Amniotic stem cell (primary cell): ENCODE measurements at places on chromosomes 7 and 10.

- no peak for DNase-seq
These were observed 33.4 kb downstream of the BCAP29 start for GRCh38 chr7:107613439-107613838.

- no peak for DNase-seq
These were observed 90.2 kb upstream of the KLF6 start for GRCh38 chr10:3874990-3875841.

GRCh38 chr7:151381098-151381347 lies 28.8 kb downstream of the WDR86 start:
- DNase-seq: no peak

DNA sequence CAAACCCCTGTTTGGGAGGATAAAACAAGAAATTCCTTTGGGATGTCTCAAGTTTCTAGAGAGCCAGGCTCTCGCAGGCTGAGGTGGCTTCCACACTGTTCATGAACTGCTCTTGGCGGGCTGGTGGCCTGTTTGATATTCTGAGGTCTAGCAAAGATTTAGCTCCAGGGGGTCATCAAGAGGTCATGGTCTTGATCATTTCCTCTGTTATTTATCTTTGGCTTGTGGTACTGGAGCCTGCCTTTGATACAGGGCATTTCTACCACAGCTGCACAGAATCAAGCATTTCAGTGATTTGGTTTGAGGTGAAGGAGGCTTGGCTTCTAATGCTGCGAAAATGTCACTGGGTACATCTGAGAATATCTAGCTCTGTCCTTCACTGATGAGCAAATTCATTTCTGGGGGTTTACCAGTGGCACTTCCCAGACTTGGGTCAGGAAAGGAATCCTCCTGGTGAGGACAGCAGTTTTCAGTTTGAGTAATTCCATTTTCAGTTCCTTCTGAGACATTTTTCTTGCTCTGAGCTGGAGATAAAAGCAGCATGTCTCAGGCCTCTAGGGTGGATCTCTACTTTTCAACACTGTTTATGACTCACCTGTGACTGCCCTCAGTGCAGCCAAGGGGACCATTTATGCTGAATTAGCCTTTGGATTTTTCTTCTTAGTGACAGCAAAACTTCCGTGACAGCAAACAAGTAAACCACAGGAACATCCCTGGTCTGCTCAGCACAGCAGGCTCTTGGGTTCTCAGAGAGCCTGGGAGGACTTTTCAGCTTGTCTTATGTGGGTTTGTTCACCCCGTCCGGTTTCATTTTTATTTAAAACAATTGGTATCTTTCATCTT lies 312.0 kb downstream of the RNLS start:
- no peak for DNase-seq

- DNase-seq: no peak
These were observed 19.2 kb downstream of the RBM17 start for GRCh38 chr10:6108072-6108471.

- DNase-seq: no peak
These were observed 70.1 kb upstream of the RAB11FIP2 start for GRCh38 chr10:118116715-118117449.

GRCh38 chr10:78255796-78256638 lies 222.4 kb downstream of the RPS24 start:
- DNase-seq: peak; percentile 91

DNA sequence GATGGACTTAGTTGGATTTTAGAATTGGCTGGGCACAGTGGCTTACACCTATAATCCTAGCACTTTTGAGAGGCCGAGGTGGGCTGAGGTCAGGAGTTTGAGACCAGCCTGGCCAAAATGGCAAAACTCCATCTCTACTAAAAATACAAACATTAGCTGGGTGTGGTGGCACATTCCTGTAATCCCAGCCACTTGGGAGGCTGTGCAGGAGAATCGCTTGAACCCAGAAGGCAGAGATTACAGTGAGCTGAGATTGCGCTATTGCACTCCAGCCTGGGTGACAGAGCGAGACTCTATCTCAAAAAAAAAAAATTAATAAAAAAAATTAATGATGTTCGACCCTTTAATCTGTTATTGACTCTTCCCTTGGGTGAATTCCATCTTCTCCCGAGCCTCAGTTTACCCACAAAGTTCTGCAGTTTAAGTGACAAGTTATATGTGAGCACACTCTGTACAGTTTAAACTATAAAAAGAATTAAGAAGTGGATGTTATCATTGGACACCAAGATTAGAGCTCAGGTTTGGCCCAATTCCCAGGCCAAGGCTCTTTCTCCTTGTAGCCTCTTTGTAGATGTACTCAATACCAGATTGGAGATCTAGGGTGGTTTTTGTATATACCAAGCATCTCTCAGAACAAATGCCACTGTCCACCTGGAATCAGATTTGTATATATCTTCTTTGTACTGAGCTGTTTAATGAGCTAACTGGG lies 15.0 kb downstream of the KAT6B start:
- DNase-seq: no peak

DNA sequence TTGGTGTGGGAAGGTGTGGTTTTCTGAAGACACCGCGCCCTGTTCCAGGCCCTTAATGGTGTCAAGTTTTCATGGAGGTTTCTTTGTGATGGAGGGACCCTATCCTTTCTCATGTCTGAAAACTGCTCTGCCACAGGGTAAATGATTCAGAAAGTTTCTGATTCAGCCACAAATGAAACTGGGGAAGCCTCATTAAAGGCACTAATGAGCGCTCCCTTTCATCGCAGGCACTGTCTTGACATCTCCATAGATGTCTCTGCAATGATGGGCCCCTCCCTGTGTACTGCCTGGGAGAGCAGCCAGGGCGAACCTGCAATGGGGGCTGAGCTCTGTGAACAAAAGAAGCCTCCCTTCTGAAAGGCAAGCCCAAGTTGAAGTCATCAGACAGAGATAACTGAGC lies 355.3 kb downstream of the PRPF18 start:
- DNase-seq: no peak

GRCh38 chr7:135375908-135376699 lies 133.8 kb downstream of the CNOT4 start:
- no peak for DNase-seq

DNA sequence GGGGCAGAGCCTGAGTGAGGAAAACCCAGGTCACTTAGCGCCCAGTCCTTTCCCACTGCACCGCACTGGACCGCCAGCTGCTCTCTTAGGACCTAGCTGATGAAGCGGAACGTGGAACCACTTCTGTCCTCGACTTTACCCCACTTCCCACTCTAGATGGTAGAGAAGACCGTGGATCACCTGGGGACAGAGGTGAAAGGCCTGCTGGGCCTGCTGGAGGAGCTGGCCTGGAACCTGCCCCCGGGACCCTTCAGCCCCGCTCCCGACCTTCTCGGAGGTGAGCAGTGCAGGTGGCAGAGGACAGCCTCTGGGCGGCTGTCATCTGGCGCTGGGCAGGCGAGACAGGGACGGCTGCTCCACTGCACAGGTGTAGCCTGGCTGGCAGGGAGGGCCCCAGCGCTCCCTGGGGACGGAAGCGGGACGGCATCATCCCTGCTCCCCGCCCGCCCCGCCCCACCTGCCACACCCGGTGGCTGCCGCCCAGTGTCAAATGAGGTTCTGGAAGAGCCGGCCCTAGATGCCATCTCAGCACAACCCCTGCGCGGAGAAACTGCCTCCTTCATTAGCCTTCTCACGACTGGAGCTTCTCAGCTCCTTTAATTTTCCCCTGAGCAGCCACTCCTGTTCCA lies 11.7 kb downstream of the PLAC9 start:
- no peak for DNase-seq

DNA sequence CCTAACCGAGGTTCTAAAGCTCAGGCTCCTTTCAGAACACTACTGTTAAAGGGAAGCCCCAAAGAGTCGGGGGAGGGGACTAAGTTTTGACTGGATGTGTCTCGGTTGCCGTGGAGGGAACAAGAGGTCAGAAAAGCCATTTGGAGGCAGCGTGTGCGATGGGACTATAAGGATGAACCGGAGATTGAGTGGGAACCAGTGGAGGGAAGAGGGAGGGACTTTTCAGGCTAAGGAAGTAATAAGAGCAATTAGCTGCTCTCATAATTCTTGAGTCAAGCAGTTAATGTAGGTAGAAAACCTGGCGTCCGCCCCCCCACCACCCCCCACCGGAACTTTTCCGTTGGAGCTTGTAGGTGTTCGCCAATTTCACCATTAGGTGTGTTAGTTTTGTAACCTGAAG lies 491 bp upstream of the AKAP9 start:
- no peak for DNase-seq

DNA sequence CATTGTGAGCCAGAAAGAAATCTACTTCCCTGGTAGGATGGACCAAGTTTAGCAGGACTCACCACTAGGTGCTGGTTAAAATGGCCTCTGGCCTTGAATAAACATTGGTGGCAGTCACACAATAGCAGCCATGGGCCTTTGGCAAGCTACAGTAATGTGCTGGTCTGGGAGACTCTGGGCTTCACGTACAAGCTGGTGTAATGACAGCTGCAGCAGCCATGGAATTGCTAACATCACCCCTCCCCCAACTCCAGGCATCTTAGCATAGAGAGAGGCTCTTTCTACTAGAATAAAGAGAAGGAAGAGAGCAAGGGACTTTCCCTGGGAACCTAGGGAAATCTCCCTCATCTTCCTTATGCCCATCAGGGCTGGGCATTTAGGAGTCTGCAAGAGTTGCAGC lies 205.1 kb upstream of the SEMA3A start:
- no peak for DNase-seq

- no peak for DNase-seq
These were observed 433.2 kb upstream of the MGMT start for GRCh38 chr10:129033790-129034272.

- no peak for DNase-seq
These were observed 27.4 kb upstream of the CCDC7 start for GRCh38 chr10:32418572-32418971.

GRCh38 chr10:86191686-86192085 lies 174.9 kb downstream of the GRID1 start:
- DNase-seq: no peak

GRCh38 chr10:80453842-80454512 lies at the start of gene TSPAN14:
Gene TSPAN14 (plus strand): TSS chr10:80454310. CDS start chr10:80489234, 34,924 bp downstream.
- peak; percentile 53 for DNase-seq

- no peak for DNase-seq
These were observed 48.2 kb downstream of the CUBN start for GRCh38 chr10:17081431-17081830.
